HFFc6 (cell line): ENCODE measurements at places on chromosomes 2 and 18. TPM values are rescaled to one million over a fixed set of nuclear protein-coding genes. Genes with fewer than 3 reads are reported as not detected.

DNA sequence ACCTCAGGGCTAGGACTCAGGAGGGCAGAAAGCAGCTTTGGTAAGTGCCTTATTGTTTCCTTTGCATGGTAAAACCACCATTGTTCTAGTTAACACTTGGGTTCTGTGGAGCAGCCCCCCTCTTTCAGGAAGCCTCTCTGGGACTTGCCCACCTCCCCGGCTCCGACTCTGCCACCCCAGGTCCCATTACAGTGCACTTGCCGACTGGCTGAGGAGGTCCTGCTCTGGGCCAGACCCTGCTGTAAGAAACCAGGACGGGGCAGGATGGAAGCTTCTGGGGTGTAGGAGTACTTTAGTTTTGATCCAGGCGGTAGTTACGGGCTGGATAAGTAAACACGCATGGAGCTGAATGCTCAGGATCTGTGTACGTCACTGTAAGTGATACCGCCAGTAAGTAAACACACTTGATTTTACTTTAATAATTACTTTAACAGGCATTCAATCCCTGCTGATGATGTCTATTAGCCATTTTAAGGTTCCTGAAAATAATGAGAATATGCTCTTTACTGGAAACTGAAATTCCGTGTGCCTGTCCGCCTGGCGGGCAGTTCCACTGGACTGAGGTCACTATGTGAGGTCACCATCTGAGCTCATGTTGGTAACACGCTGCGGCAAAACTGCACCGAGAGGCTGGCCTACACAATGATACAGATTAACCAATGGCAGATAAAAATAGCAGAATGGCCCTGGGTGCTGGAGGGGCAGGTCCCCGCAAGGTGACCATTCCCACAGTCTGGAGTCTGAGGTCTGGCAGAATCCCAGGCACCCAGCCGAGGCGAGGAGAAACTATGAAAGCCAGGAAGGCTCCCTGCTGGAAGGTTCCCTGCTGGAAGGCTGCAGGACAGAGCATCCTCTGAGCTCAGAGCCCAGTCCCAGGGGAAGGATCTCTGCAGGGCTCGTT lies 25.2 kb downstream of the HS1BP3 start:
- no peak for DNase-seq

GRCh38 chr2:7611750-7612149 lies 694.5 kb downstream of the RNF144A start:
- DNase-seq: no peak

The RNF25 gene
- total RNA-seq: 32.7 to 41.2 TPM (median 40.2 TPM) in 3 replicates

- no peak for DNase-seq
Measured at GRCh38 chr18:76121011-76121410, 374.0 kb downstream of the ZNF516 start.

The CYP26B1 gene
- 0.10 to 0.51 TPM in 2 of 3 replicates, not detected in the other for total RNA-seq

GRCh38 chr2:187769437-187769836 lies 215.2 kb upstream of the TFPI start:
- DNase-seq: no peak

GRCh38 chr2:47833516-47833968 lies 50.6 kb downstream of the MSH6 start:
- no peak for DNase-seq

The IL36B gene
- not detected in 2 replicates for total RNA-seq

DNA sequence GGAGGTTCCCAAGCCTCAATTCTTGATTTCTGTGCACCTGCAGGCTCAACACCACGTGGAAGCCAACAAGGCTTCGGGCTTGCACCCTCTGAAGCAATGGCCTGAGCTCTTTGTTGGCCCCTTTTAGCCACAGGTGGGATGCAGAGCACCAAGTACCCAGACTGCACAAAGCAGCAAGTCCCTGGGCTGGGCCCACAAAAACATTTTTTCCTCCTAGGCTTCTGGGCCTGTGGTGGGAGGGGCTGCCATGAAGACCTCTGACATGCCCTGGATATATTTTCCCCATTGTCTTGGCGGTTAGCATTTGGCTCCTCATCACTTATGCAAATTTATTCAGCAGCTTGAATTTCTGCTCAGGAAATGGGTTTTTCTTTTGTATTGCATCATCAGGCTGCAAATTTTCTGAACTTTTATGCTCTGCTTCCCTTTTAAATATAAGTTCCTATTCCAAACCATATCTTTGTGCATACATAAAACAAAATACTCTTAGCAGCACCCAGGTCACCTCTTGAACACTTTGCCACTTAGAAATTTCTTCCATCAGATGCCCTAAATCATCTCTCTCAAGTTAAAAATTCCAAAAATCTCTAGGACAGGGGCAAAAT lies 9.0 kb upstream of the MATN3 start:
- no peak for DNase-seq

DNA sequence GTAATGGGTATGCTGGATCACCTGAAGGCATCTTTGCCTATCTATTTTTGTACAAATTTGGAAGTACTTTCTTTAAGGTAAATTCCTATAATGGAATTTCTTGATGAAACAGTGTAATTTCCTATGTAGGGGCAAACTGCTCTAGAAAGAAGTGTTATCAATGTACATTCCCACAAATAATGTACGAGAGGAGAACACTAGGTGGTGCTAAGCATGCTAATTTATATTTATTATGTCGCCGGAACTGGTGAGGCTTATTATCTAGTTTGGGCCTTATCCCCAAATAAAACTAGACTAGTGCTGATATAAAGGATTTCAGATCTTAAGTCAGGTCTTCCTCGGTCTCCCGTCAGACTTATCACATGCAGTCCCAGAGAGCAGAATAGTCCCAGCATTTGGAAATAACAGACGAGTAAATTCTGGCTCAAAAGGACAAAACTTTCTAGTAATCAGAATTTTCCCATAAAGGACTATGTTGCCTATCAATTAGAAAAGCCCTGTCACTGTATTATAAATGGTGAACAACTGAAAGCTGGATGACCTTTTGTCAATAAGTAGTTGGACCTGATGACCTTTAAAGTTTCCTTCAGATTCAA lies 86.9 kb upstream of the RBBP8 start:
- no peak for DNase-seq

DNA sequence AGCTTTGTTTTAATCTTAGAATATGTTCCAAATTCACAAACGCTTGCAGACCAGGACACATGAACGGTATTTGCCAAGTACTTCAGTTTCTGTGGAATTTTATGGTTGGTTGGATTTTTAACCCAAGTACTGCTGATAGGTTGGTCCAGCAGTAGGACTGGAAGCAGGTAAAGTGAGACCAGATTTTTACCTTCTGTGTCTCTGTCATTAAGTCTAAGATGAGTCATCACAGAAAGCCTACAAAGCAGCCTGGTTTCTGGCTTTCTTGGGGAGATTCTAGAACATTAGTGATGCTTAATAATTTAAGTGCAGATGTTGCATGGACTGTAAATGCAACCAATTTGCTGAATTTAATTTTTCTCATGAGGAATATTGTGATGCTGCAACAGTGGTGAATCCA lies 100.5 kb downstream of the SCG2 start:
- DNase-seq: no peak

DNA sequence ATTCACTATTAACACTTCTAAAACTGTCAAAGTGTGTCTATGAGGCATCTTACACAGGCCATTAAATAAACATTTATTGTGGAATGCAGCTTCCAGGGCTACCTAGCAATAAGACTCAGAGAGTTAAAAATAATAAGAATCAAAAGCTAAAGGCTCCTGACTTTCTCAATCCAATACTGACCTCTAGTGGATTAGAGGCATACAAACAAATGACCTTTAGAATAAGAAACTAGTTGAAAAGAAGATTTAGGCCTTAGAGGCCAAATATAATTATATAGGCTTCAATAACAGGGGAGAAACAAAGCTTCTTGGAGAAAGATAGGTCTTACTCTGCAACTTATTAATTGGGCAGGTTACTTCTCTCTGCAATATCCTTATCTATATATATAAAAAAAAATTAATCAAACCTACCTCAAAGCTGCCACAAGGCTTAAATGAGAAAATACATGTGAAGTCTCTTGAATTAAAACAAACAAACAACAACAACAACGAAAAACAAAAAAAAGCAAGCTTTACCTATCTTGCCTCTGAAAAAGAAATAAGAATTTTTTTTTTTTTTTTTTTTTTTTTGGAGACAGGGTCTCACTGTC lies 246.1 kb downstream of the EXOC6B start:
- peak; percentile 51 for DNase-seq

- DNase-seq: no peak
Measured at GRCh38 chr2:222381566-222381965, 42.8 kb upstream of the SGPP2 start.

DNA sequence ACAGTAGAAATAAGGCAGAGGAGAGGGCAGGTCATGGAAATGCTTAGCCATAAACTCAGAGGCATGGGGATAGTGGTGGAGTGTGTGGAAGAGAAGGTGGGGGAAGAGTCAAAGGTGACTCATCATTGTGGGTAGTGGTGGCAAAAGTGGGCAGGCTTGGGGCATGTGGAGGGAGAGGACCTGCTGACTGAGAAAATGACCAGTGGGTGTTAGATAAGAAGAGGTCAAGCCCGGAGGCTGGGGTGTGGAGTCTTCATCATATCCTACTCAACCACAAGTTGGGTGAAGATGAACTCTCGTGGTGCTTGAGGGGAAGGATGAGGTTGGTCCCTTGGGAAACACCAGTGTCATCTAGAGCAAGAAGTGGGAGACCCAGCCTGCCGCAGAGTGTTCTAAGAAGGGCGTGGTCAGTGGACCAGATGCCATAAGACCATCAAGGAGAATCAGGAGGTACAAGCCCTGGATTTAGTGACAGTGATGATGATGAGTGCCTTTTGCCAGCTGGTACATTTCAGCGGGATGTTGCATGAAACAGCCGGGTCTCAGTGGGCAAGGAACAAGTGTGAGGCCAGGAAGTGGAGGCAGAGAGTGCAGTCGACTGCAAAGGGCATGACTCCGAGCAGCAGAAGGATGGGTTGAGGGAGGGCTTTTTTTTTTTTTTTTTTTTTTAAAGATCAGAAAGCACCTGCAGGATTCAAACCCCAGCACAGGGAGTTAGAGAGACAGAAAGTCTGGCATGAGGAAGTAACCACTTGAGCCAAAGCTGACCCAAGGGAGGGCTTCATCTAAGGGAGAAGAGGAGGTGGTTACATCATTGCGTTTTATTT lies 122.6 kb upstream of the SPRED2 start:
- peak; percentile 45 for DNase-seq

The SP140 gene
- total RNA-seq: 0.48 and 0.57 TPM in 2 replicates

DNA sequence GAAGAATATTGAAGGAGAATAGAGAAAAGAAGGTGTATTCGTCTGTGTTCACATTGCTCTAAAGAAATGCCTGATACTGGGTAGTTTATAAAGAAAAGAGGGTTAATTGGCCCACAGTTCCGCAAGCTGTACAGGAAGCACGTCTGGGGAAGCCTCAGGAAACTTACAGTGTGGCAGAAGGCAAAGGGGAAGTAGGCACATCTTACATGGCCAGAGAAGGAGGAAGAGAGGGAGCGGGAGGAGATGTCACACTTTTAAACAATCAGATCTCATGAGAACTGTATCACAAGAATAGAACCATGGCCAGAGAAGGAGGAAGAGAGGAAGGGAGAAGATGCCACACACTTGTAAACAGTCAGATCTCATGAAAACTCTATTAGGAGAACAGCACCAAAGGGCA lies 159.6 kb upstream of the TPO start:
- DNase-seq: no peak

DNA sequence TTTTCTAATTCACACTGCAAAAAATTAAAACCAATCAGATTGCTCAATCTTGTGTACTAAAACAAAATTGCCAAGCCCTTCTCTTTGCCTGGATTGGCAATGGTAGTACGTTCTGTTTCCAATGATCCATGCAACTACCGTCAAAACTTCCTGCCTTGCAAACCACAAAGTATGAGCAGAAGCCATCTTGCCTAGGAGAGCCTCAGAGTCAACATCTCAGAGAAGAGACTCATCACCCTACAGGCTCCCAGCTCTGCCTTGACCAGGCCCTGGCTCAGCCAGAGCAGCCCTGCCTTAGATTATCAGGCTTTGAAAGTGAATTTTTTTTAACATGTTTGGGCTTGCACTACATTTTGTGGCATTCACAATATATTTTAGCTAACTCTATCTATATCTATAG lies 574.1 kb downstream of the SATB2 start:
- DNase-seq: no peak

GRCh38 chr2:136051001-136051724 lies 65.7 kb upstream of the DARS1 start:
- DNase-seq: no peak

GRCh38 chr2:144310484-144310883 lies 209.4 kb downstream of the ZEB2 start:
- DNase-seq: no peak

The EIF5B gene
- 43.9 to 58.1 TPM (median 46.5 TPM) in 3 replicates for total RNA-seq

GRCh38 chr2:147171941-147172340 lies 672.9 kb upstream of the ACVR2A start:
- no peak for DNase-seq

The RABL2A gene
- total RNA-seq: 5.2 to 5.3 TPM (median 5.2 TPM) in 3 replicates
